Natural killer cell (primary cell): ENCODE measurements at places on chromosomes 7 and 10. TPM values are rescaled to one million over a fixed set of nuclear protein-coding genes. Genes with fewer than 3 reads are reported as not detected.

NKX1-2 gene
- not detected for total RNA-seq

NPSR1 gene
- not detected for total RNA-seq

- H3K27me3 ChIP-seq, result no peaks in the 10 kb centered on the region
- H3K27ac ChIP-seq, result no peak overlapping the region
- no peak overlapping the region for H3K4me3 ChIP-seq
- no peak for DNase-seq
- peaks cover 9% of the 10 kb centered on the region for H3K4me1 ChIP-seq
- H3K36me3 ChIP-seq, result no peaks in the 10 kb centered on the region
Observed at GRCh38 chr7:142583446-142583845, 165.8 kb upstream of the PRSS1 start.

SSC4D gene
- not detected for total RNA-seq
